ENCODE measurements at places on chromosomes 12 and 14. TPM values are rescaled to one million over a fixed set of nuclear protein-coding genes. Genes with fewer than 3 reads are reported as not detected.

The EML5 gene
- 2.9 TPM for total RNA-seq

The HSPB8 gene
- total RNA-seq, result 22.7 TPM

The KCNC2 gene
- not detected for total RNA-seq

The TCL1B gene
- not detected for total RNA-seq

The STAC3 gene
- 2.0 TPM for total RNA-seq

The AQP2 gene
- not detected for total RNA-seq

All from body of pancreas (tissue), 4 donors.